ENCODE measurements at places on chromosomes 1 and 21.

DNA sequence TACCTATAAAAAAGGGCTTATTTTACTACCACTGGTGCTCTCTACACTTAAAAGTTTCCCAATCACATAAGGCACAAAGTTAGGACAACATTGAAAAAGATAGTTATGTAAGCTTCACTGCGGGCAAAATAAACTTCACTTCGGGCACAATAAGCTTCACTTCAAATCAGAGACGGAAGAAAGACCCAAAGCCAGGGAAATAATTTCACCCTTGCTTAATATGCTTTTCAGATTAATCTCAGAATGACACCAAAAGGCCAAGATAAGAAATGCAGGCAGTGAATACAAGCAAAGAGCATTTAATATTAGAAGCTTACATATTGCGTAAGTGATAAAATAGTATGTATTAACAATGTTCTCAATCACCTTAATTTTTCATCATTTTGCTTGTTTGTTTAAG, 444.2 kb downstream of the SETD4 start:
- DNase-seq = peak; percentile 45

GRCh38 chr21:22898051-22898665, 1899.9 kb downstream of the NCAM2 start:
- DNase-seq = no peak

- no peak for DNase-seq
These were observed 74.7 kb upstream of the RGL1 start for GRCh38 chr1:183730107-183730724.

GRCh38 chr1:93740601-93741031, 59.0 kb upstream of the BCAR3 start:
- DNase-seq = no peak

DNA sequence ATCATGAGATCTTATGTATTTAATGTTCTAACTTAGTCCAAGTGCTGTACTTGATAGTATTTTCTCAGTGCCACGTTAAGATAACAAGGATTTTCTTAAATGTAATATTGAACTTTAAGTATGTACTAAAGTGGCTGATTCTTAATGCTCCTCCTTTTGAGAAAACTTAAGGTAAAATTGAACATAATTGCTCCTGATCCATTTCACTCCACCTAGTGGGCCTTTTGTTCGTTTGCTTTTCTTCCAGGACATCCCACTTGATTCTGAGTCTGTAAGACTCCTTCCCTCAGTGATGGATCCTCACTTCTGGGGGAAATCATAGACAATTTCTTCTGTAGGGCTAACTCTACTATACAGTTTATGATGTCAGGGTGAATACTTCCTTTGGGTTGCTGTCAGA, 173.1 kb downstream of the LMO4 start:
- no peak for DNase-seq

All from M059J (cell line).